DND-41 (cell line): ENCODE measurements at places on chromosomes 12 and 14.

DNA sequence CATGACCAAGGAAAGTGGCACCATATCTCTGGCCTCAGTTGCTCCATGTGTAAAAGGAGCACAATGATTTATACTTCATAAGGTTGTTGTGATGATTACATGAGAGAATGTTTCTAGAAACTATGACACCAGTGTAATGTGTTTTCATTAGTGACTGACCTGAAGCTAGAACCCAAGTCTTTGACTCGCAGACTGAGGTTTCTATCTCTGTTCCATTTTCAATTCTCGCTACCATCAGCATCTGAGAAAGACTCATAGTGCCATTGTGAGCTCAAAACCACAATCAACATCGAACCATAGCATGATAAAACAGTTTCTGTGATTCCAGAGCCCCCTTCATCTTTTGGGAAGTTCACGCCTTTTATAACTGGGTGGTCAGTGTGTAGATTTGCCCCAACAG is 53.8 kb downstream of the STAB2 start:
- H3K27ac ChIP-seq = no peak overlapping the region
- peaks cover 4% of the 10 kb centered on the region for H3K27me3 ChIP-seq
- H3K36me3 ChIP-seq = no peaks in the 10 kb centered on the region
- DNase-seq = no peak

DNA sequence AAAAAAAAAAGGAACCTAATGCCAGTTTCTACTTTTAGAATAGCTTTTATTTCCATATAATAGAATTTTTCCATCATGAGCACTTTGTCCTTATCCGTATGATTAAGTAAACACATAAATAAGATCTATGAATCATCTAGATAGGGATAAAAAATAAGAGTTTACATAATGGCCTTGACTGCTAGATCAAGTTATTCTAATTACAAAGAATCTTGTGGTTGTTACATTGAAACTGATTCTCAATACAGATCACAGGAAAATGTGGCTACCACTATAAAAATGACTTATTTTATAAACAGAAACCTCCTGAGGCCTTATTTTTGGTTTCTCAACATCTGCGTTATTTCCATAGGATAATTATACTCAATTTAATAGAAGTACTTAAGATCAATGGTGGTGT is 34.4 kb upstream of the NDUFA12 start:
- no peak overlapping the region for H3K27ac ChIP-seq
- no peaks in the 10 kb centered on the region for H3K27me3 ChIP-seq
- no peaks in the 10 kb centered on the region for H3K4me1 ChIP-seq
- H3K36me3 ChIP-seq = peaks cover 82% of the 10 kb centered on the region

DNA sequence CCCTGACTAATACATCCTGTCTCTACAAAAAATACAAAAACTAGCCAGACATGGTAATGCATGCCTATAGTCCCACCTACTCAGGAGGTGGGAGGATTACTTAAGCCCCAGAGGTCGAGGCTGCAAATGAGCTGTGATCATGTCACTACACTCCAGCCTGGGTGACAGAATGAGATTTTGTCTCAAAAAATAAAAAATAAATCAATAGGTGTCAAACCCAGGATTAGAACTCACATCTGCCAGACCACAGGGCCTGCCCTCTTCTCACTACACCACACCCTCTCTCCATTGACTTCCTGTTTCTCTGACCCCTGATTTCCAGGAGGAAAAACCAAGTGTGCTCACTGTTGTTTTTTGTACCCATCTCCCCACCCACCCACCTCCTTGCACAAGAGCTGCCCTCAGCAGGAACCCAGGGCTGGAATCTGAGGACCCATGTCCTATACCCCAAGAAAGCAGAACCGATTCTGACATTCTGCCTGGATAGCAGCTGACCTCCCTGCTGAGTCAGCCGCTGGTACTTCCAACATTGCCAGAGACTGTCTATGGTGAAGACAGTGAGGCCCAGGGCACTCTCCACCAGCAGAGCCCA is 6.2 kb downstream of the CMKLR1 start:
- H3K4me3 ChIP-seq = no peak overlapping the region
- H3K27me3 ChIP-seq = peaks cover 3% of the 10 kb centered on the region
- H3K4me1 ChIP-seq = no peaks in the 10 kb centered on the region
- no peak for DNase-seq
- no peaks in the 10 kb centered on the region for H3K36me3 ChIP-seq
- H3K27ac ChIP-seq = no peak overlapping the region

DNA sequence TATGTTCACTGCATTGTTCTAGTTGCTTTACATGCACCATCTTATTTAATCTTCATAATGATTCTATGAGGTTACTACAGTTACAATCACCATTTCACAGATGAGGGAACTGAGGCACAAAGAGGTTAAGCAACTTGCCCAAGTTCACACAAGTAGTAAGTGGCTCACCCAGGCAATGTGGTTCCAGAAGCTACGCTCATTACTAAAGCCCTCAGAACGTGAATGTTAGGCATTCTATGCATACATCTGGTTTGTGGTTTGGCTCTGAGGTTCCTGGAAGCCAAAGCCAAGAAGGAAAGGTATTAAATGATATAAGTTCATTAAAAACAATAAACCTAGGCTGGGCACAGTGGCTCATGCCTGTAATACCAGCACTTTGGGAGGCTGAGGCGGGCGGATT is 14.4 kb upstream of the VRTN start:
- H3K4me1 ChIP-seq = no peaks in the 10 kb centered on the region
- no peak overlapping the region for H3K27ac ChIP-seq
- no peak for DNase-seq

- no peaks in the 10 kb centered on the region for H3K4me1 ChIP-seq
- H3K27ac ChIP-seq = no peak overlapping the region
- no peak for DNase-seq
- no peak overlapping the region for H3K4me3 ChIP-seq
- no peaks in the 10 kb centered on the region for H3K27me3 ChIP-seq
Observed at GRCh38 chr14:105166571-105167302, 1.8 kb downstream of the JAG2 start.

- H3K36me3 ChIP-seq = no peaks in the 10 kb centered on the region
- no peaks in the 10 kb centered on the region for H3K4me1 ChIP-seq
- no peak overlapping the region for H3K4me3 ChIP-seq
- peak overlapping the region; percentile 13; the same call in 1 of the 2 replicates for H3K27ac ChIP-seq
Observed at GRCh38 chr12:121769831-121770301, 23.6 kb downstream of the RHOF start.

DNA sequence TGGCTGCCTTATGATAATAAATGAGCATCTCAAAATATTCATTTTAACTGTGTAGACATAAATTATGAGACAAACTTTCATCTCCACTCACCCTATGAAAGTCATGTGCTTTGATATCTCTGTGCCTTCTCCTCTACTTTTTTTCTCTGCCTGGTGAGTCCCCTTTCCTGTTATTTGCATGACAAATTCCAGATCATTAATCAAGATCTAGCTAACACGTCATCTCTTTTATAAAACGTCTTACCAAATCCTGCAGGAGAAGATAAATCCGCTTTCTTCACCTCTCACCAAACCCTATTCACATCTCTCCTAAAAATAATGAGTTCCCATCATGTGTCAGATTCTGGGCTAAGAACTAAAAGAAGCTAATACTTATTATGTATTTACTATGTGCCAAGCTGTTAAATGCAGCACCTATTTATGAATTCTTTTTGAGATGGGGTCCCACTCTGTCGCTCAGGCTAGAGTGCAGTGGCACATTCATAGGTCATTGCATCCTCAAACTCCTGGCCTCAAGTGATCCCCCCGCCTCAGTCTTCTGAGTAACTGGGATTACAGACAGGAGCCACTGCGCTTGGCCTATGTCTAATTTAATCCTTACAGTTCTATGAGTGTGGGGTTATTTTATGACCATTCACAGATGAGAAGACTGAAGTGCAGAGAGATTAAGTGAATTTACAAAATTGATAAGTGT is 26.7 kb downstream of the SPX start:
- no peaks in the 10 kb centered on the region for H3K4me1 ChIP-seq
- H3K27me3 ChIP-seq = no peaks in the 10 kb centered on the region
- DNase-seq = no peak
- no peak overlapping the region for H3K4me3 ChIP-seq
- no peak overlapping the region for H3K27ac ChIP-seq
- H3K36me3 ChIP-seq = no peaks in the 10 kb centered on the region

GRCh38 chr12:22856178-22856577 is 231.2 kb downstream of the ETNK1 start:
- no peak overlapping the region for H3K27ac ChIP-seq
- H3K36me3 ChIP-seq = no peaks in the 10 kb centered on the region

DNA sequence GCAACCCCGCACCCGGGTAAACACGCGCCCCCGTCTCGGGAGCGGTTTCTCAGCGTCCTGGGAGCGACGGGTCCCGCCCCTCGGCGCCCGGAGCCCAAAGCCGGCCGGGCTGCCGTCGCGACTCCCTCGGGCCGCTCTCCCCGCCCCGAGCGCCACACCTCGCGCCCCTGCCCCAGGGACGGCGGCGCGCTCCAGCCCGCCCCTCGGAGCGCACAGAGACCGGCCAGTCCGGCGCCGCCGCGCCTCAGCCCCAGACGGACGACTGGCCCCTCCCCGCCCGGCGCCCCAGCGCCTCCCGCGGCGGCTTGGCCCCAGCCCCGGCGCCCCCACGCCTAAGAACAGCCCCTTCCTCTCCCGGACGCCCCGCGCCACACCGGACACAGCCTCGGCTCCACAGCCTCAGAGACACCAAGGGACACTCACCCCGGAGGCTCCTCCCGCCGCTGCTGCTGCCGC is 411 bp downstream of the BTBD7 start:
- peaks cover 40% of the 10 kb centered on the region for H3K4me1 ChIP-seq
- H3K27me3 ChIP-seq = no peaks in the 10 kb centered on the region
- DNase-seq = peak; percentile 45
- H3K27ac ChIP-seq = peak overlapping the region; percentile 70
- H3K36me3 ChIP-seq = no peaks in the 10 kb centered on the region; the same call in 1 of the 2 replicates

DNA sequence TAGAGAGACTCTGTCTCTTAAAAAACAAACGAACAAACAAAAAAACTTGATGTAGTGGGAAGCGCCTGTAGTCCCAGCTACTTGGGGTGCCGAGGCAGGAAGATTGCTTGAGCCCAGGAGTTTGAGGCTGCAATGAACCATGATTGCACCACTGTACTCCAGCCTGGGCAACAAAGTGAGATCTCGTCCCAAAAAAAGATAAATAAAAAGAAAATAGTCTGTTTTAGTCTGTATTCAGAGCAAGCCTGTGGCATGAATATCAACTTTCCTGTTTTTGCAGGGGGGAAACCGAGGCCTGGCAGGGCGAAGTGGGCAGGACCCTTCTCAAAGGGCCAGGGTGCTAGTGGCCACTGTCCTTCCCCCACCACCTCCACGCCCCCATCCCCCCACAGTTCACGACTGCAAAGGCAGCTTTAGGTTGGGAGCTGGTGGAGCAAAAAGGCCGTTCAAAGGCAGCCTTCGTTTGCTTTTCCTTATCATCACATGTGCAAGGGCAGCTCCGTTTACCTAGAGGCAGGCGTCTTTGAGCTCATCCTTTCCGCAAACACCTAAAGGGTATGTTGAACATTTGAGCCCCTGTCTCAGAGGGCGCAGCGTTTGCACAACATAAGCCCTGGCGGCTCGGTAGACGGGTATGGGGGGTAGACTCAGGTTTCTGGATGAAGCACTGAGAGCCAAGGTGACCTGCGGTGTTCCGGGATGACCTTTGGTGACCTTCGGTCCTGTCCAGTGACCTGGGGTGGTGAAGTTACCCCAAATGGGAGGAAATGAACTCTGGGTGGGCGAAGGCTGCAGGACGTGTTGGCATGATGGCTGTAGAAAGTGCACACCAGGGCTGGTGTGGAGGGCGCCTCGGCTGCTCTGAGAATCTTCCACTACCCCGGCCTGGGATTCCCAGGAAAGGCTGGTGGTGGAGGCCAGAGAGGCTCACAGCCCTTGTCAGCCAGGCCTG is 8.7 kb upstream of the MEG3 start:
- H3K27ac ChIP-seq = no peak overlapping the region
- no peaks in the 10 kb centered on the region for H3K27me3 ChIP-seq
- H3K4me1 ChIP-seq = no peaks in the 10 kb centered on the region
- no peak for DNase-seq
- no peaks in the 10 kb centered on the region for H3K36me3 ChIP-seq

- DNase-seq = no peak
- no peaks in the 10 kb centered on the region for H3K27me3 ChIP-seq
- H3K4me1 ChIP-seq = no peaks in the 10 kb centered on the region
- no peaks in the 10 kb centered on the region for H3K36me3 ChIP-seq
- no peak overlapping the region for H3K27ac ChIP-seq
Observed at GRCh38 chr14:59450716-59451115, 14.5 kb downstream of the GPR135 start.

DNA sequence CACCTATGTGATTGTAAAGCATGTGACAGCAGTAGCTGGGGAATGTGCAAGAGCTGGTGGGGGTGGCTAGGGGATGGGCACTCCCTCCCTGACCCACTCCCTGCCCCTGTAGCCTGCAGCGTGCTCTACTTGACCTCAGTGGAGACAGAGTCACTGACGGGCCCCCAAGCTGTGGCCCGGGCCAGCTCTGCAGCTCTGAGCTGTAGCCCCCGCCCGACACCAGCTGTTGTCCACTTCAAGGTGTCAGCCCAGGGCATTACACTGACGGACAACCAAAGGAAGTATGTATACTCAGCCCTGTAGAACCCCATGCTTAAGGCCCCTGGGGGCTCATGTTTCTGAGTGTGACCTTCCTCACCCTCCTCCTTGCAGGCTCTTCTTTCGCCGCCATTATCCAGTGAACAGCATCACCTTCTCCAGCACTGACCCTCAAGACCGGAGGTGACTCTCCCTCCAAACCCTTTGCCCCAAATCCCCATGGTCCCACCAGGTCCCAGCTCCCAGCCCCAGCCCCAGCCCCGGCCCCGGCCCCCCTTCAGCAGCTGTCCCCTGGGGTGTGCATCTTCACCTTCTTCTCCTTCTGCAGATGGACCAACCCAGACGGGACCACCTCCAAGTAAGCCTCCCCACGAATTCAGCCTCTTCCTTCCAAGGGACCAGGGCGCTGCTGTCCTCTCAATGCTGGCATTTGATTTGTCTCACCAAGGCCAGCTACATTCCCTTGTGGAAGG is 13.3 kb downstream of the TNS2 start:
- H3K4me3 ChIP-seq = no peak overlapping the region
- no peak overlapping the region for H3K27ac ChIP-seq
- no peak for DNase-seq
- H3K36me3 ChIP-seq = peaks cover 24% of the 10 kb centered on the region
- H3K27me3 ChIP-seq = no peaks in the 10 kb centered on the region

- H3K27ac ChIP-seq = no peak within 1 kb of the TSS
- H3K4me3 ChIP-seq = no peak within 1 kb of the TSS
- H3K27me3 ChIP-seq = no peaks in the 10 kb centered on the region
- DNase-seq = no peak
Observed at GRCh38 chr12:15322164-15323061, at the start of gene PTPRO. Gene PTPRO, plus strand, starts transcription at chr12:15322508.

- peaks cover 2% of the 10 kb centered on the region for H3K27me3 ChIP-seq
- H3K27ac ChIP-seq = no peak overlapping the region
- DNase-seq = no peak
Observed at GRCh38 chr12:124764870-124765580, 98.6 kb downstream of the SCARB1 start.
